ENCODE measurements at places on chromosomes 2 and 18.

- no peak for DNase-seq
Measured at GRCh38 chr2:187365315-187365714, 82.7 kb downstream of the CALCRL start.

- no peak for DNase-seq
Measured at GRCh38 chr18:9437672-9438071, 37.6 kb upstream of the RALBP1 start.

GRCh38 chr18:36075862-36076587, 8.7 kb upstream of the RPRD1A start:
- no peak for DNase-seq

DNA sequence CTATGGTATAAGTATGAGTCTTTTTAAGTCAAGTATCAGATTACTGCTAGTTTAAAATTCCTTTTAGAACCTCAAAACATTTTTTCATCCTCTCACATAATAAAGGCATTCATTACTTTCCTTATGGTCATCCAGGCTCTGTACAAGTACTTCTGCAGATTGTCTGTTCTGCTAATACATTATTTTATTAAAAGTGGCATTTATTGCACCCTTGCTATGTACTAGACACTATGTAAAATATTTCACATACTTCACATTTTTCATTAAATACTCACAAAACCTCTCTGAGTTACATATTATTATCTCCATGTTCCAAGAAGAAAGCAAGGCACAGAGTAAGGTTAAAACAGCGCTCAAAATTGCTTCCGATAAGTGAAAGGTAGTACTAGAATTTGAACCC, 84.1 kb downstream of the RAPH1 start:
- no peak for DNase-seq

DNA sequence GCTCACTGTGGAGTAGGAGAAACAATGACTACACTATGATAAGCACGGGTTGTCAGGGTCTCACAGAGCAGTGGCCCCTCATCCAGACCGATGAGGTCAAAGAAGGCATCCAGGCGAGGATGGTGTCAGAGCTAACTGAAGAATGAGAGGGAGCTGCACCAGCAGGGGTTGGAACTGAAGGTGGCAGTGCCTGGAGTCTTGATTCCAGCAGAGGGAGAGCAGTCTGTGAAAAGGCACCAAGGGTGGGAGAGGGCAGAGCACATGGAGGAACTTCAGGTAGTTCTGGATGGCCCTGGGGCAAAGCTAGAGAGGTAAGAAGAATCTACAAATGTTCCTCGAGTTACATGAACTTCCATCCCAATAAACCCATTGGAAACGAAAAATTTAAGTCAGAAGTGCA, 12.6 kb downstream of the ELMOD3 start:
- DNase-seq: no peak

DNA sequence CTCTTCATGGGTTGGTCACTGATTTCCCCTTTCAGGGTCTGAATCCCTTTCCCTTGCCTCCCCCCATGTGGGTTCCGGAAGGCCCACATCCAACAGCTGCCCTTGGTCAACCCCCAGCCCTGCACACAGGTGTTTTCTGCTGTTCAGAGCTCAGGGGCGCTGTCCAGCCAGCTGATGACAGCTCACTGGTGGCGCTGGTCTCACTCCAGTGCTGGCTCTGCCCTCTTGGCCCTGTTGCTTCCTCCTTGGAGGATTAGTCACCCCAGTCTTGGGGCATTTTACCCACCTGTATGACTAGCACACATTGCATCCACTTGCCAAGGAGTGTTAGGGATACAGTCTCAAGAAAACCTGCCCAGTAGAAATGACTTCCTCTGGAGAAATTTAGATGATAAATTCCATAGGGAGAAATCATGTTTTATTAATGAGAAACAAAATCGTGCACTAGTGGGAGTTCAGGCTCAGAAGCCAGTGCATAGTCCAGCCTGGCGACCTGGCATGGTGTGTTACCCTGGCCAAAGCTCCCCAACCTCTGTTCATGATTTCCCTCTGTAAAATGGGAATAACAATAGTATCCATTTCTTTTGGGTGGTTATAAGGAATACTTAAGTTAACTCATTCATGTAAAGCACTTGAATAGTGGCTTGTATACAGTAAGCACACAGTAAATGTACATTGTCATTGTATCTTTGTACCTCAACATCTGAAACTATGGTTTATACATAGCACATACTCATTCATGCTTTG, 21.6 kb downstream of the CRIM1 start:
- no peak for DNase-seq

DNA sequence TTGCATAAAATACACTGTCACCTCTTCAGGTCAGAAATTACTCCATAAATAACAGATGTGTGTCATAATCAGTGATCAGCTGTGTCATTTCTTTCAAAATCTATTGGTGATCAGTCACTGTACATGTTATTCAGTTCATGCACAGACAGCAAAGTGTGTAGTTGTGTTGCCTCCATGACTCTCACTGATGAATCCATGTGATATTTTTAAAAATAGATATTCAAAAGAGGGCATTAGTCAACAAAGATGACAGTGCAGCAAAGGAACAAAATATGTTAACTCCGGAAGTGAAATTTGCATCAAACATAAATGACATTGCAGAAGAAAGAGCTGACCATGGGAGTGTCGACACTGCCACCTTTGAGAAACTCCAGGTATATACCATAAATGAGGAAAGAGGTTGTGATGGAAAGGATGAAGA, 17.1 kb upstream of the MCM6 start:
- DNase-seq: no peak

DNA sequence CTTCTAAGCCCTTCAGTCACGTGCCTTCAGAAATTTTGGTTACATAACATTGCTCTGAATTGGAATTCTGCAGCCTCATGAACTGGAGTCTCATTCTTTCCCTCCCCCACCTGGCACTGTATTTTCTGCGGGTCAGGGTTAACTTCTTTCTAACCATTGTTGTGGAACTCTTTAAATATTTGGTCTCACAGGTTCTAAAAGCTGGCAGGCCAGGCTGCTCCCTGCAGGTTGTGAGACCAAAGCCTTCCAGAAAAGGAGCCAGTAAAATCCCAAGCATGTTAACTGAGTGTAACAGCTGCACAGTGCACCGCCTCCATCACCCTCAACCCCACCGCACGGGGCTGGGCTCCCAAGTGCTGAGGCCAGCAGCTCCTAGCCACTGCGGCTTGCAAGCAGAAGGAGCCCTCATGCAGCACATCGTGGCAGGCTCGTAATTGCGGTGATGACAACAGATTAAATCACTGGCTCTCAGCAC, 174.1 kb upstream of the ALPP start:
- DNase-seq: no peak

DNA sequence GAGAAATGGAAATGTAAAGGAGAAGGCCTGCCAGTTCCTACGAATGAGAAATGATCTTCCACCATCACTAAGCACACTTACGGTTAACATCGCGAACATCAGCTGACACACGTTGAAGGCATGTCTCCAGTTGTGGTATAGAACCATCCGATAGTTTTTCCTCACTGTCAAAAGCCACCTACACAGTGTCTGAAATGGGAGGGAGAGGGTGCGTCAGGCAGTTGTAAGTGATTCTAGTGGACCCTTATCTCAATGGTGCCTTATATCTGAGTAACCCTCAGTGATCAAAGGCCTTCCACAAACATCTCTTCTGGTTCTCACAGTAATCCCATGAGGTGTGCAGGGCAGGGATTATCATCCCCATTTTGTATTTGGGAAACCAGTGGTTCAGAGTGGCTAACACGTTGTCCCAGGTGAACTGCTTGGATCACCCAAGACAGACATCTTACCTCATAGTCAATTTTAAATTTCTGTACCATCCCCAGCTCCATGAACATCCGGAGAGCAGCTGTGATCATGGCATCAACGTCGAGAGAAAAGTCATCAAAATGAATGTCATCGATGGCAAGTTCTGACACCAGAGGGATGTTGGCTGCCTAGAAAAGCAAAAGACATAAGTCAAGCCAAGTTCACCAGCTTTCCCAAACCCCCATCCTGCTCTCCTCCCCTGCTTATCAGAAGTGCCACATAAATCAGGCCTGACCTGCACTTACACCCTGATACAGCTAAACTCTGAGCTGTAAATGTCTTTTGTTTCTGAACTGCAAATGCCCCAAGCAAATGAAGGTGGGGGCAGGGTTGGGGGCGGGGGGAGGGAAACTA, 335.2 kb downstream of the AGPS start:
- no peak for DNase-seq

DNA sequence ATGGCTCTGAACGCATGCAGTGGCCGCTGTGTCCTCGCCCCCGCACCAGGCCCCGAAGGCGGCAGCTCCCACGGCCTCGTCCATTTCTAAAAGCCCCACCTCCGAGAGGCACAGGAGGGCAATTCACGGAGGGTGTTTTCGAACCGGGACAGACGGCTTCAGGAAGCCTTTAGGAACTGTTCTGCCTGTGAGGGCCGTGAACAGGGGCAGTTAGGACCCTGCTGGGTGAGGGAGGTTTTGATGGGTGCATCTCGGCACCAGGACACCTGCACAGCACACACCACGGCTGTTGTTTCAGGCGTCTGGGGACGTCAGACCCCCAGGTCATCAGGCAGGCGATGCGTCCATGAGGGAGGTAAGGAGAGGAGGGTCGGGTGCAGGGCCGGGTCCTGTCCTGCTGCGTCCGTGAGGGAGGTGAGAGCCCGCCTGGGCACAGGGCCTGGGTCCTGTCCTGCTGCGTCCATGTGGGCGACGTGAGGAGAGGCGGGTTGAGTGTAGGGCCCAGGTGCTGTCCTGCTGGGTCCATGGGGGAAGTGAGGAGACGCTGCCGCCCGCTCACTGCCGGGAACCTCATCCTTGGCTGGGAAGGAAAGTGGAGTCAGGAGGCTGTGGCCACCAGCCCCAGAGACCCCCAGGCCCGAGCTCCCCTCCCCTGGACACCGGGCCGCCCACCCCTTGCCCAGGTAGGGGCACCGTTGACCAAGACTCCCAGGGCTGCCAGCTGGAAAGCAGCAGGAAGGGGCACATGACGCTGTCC, 25.5 kb upstream of the KCNG2 start:
- DNase-seq: no peak

DNA sequence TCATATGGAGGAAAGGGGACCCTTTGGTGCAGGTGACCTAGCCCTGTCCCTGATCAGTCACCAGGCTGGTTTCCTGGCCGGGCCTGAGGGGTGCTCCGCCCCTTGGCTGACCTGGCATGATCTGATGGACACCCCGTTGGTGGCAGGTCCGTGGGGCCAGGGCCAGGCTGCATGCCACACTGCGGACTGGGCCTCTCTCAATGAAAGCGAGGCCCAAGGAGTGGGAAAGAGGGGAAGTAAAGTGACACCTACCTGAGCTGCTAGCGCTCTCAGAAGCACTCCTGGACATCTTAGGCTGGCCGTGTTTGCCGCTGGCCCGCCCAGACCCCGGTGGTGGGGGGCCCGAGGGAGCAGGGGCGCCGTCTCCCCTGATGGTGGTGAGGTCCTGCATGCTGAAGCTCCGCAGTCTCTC, 33.1 kb downstream of the MRPL35 start:
- no peak for DNase-seq

DNA sequence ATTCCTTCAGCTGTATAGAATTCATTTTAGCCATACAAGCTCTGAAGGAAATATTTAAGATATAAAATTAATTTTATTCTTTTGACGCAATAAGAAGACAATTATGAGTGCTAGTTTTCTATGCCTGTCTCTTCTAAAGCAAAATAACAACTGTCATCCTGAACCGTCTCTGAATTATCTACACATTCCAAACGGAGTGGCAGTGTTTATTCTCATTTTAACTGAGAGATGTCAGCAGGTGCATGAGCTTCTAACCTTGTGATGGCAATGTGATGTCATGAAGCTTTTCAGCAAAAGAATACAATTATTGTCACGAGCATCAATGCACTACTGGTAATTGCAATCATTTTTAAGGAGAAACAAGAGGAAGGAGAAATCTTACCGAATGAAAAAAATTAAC, 274.8 kb downstream of the SPAG16 start:
- no peak for DNase-seq

GRCh38 chr18:2096551-2096950, 474.8 kb downstream of the METTL4 start:
- no peak for DNase-seq

DNA sequence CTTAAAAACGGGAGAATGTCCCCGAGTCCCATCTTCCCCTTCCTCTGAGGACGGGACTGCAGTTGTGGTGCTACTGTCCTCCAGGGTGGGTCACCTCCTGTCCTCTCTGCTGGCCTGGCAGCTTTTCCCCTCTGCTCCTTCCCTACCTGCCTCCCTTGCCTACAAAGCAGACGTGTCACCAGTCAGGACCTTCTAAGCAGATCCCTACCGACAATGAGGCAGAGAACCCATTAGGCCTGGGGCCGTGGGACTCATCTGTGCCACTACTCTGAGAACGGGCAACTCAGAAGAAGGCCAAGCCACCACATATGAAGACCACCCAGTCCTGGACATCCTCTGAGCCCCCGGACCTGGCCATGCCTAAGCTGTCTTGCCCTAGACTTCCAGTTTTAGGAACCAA, 103.0 kb upstream of the TEX51 start:
- no peak for DNase-seq

GRCh38 chr18:48125724-48126123, 195.3 kb upstream of the SMAD2 start:
- DNase-seq: no peak

All from activated CD4-positive, alpha-beta T cell treated with anti-CD3 and anti-CD28 coated beads, Interleukin-2, amount 50 U/mL, for 24 hours (primary cell).